Ascending aorta (tissue), 2 donors: ENCODE measurements at places on chromosomes 6 and 20. TPM values are rescaled to one million over a fixed set of nuclear protein-coding genes. Genes with fewer than 3 reads are reported as not detected.

PRKN gene
- total RNA-seq: 2.6 TPM

CD109 gene
- total RNA-seq: 17.6 TPM

FOXQ1 gene
- 0.21 TPM for total RNA-seq

LKAAEAR1 gene
- total RNA-seq: not detected

FLRT3 gene
- total RNA-seq: not detected

SYTL3 gene
- 4.7 TPM for total RNA-seq

PLN gene
- total RNA-seq: 129 TPM

UST gene
- total RNA-seq: 27.0 TPM

MUC22 gene
- total RNA-seq: not detected

GRCh38 chr20:21947406-21947805, 241.9 kb downstream of the PAX1 start:
- H3K27me3 ChIP-seq: no peaks in the 10 kb centered on the region
- H3K4me1 ChIP-seq: no peaks in the 10 kb centered on the region
- no peak overlapping the region for H3K27ac ChIP-seq
- H3K36me3 ChIP-seq: no peaks in the 10 kb centered on the region

- no peaks in the 10 kb centered on the region for H3K27me3 ChIP-seq
- H3K4me3 ChIP-seq: no peak overlapping the region
Measured at GRCh38 chr6:43943099-43943766, 173.2 kb downstream of the VEGFA start.

- no peaks in the 10 kb centered on the region for H3K27me3 ChIP-seq
- H3K4me3 ChIP-seq: no peak overlapping the region
- no peaks in the 10 kb centered on the region for H3K36me3 ChIP-seq
- DNase-seq: no peak
- H3K4me1 ChIP-seq: peaks cover 44% of the 10 kb centered on the region
Measured at GRCh38 chr6:36039112-36039511, 11.5 kb downstream of the MAPK14 start.

DNA sequence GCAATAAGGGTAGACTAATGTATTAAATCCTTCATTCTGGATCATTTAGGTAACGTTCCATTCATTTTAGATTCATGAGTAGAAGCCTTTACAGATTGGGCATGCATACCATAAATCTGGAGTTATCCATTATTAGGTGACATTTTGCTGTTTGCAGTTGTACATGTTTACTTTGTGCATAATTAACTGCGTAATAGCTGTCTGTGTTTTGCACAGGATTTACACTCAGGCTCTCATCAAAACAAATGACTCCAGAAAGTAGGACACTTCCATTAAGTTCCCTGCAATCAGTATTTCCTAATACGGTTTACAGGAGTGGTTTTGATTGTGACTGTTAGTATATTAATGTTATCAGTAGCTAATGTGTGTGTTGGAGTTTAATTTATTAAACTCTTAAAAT, 997.4 kb downstream of the HACE1 start:
- H3K27ac ChIP-seq: no peak overlapping the region
- H3K4me3 ChIP-seq: no peak overlapping the region
- DNase-seq: no peak
- no peaks in the 10 kb centered on the region for H3K4me1 ChIP-seq
- H3K27me3 ChIP-seq: no peaks in the 10 kb centered on the region

GRCh38 chr6:111122458-111123286, 35.4 kb downstream of the SLC16A10 start:
- H3K27me3 ChIP-seq: no peaks in the 10 kb centered on the region
- no peak overlapping the region for H3K4me3 ChIP-seq
- DNase-seq: no peak
- H3K36me3 ChIP-seq: no peaks in the 10 kb centered on the region
- no peaks in the 10 kb centered on the region for H3K4me1 ChIP-seq

DNA sequence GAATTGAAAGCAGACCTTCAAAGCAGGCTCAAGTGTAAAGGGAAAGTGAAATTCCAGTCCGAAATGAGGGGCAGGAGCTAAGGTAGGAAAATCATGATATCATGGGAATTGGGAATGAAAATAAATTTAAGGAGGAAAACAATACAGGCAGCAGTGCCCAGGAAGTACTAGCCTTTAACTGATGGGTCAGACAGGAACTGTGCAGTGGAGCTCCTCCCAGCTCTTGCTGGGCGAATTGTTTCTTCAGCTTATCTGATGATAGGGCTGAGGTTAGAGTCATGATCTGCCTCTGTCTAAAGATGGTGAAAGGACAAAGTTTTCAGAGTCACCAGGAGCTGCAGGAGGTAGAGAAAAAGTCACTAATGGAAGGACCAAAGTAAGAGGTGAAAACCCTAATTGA, 457.9 kb upstream of the PTCHD4 start:
- no peak overlapping the region for H3K4me3 ChIP-seq
- H3K4me1 ChIP-seq: no peaks in the 10 kb centered on the region
- no peaks in the 10 kb centered on the region for H3K27me3 ChIP-seq
- no peak overlapping the region for H3K27ac ChIP-seq

GRCh38 chr6:650098-650497, 6.8 kb downstream of the HUS1B start:
- no peaks in the 10 kb centered on the region for H3K36me3 ChIP-seq
- no peaks in the 10 kb centered on the region for H3K27me3 ChIP-seq
- H3K4me3 ChIP-seq: no peak overlapping the region
- no peak for DNase-seq
- no peak overlapping the region for H3K27ac ChIP-seq

DNA sequence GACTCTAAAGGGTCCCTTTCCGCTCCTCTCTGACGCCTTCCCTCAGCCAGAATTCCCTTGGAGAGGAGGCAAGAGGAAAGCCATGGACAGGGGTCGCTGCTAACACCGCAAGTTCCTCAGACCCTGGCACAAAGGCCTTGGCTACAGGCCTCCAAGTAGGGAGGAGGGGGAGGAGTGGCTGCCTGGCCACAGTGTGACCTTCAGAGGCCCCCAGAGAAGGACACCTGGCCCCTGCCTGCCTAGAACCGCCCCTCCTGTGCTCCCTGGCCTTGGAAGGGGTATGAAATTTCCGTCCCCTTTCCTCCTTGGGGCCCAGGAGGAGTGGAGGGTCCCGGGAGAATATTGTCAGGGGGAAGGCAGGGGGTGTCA, 2.7 kb downstream of the VEGFA start:
- H3K36me3 ChIP-seq: peaks cover 2% of the 10 kb centered on the region
- H3K27me3 ChIP-seq: no peaks in the 10 kb centered on the region
- peak overlapping the region; percentile 98 for H3K27ac ChIP-seq
- DNase-seq: no peak

GRCh38 chr6:30227763-30228487, 14.7 kb upstream of the TRIM26 start:
- no peaks in the 10 kb centered on the region for H3K27me3 ChIP-seq
- no peak overlapping the region for H3K27ac ChIP-seq
- no peaks in the 10 kb centered on the region for H3K4me1 ChIP-seq
- no peaks in the 10 kb centered on the region for H3K36me3 ChIP-seq
- DNase-seq: no peak
- no peak overlapping the region for H3K4me3 ChIP-seq

GRCh38 chr6:110816677-110817076, 1.4 kb upstream of the CDK19 start:
- peaks cover 6% of the 10 kb centered on the region for H3K4me1 ChIP-seq
- H3K4me3 ChIP-seq: no peak overlapping the region
- H3K27me3 ChIP-seq: no peaks in the 10 kb centered on the region
- H3K27ac ChIP-seq: peak overlapping the region; percentile 98

GRCh38 chr6:170284866-170285469, 5.9 kb downstream of the DLL1 start:
- H3K27me3 ChIP-seq: peaks cover 13% of the 10 kb centered on the region
- H3K27ac ChIP-seq: no peak overlapping the region
- no peak overlapping the region for H3K4me3 ChIP-seq
- peak; percentile 52 for DNase-seq
- H3K4me1 ChIP-seq: peaks cover 4% of the 10 kb centered on the region

- no peak overlapping the region for H3K4me3 ChIP-seq
- H3K27ac ChIP-seq: no peak overlapping the region
- no peaks in the 10 kb centered on the region for H3K27me3 ChIP-seq
- DNase-seq: no peak
- H3K36me3 ChIP-seq: no peaks in the 10 kb centered on the region
Measured at GRCh38 chr6:140427842-140428241, 1053.4 kb upstream of the CITED2 start.

DNA sequence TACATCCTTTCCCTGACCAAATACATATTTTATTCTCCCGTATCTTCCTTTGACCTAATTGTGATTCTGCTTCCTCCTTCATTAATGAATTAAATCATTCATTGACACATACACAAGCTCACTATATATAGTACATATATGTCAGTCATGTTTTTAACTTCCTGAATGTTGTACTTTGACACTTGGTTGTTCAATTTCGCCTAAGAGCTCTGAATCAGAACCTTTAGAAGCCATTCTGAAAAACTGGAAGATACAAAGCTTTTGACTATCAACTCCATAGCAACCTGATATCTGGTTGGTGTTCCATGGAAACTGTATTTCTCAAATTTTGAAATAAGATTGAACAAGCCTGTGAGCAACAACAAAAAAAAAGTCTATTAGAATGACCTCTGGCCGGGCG, 27.3 kb upstream of the HFE start:
- no peaks in the 10 kb centered on the region for H3K4me1 ChIP-seq
- DNase-seq: no peak
- H3K27ac ChIP-seq: no peak overlapping the region
- no peak overlapping the region for H3K4me3 ChIP-seq
- no peaks in the 10 kb centered on the region for H3K36me3 ChIP-seq
